ENCODE measurements at places on chromosomes 16 and 17. TPM values are rescaled to one million over a fixed set of nuclear protein-coding genes. Genes with fewer than 3 reads are reported as not detected.

The ZFHX3 gene
- total RNA-seq: 0.21 TPM

GRCh38 chr17:38794221-38794620 lies 5.1 kb downstream of the PIP4K2B start:
- no peak for DNase-seq

The KIF2B gene
- not detected for total RNA-seq

DNA sequence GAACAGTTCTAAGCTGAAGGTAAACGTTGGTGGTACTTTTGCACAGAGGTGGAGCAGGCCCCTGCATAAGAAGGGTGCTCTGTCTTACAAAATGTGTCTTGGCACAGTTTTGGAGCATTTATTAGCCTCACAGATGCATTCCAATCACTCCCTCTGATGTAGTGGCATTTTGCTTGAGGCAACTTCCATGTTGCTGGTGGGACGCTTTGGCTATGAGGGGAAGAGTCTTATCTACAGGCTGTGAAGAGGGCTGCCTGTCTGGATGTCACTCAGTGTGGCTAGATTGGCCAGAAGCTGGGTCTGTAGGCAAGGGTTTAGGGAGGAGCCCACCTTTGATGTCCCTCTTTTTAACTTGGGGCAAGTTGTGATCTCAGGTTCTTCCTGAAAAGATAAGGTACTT lies 2.6 kb upstream of the RARA start:
- DNase-seq: no peak

GRCh38 chr17:50337956-50338355 lies 8.0 kb upstream of the XYLT2 start:
- peak; percentile 52 for DNase-seq

The TPSAB1 gene
- total RNA-seq: not detected

- DNase-seq: peak; percentile 93
Measured at GRCh38 chr17:58338841-58339754, 10.5 kb upstream of the TSPOAP1 start.

DNA sequence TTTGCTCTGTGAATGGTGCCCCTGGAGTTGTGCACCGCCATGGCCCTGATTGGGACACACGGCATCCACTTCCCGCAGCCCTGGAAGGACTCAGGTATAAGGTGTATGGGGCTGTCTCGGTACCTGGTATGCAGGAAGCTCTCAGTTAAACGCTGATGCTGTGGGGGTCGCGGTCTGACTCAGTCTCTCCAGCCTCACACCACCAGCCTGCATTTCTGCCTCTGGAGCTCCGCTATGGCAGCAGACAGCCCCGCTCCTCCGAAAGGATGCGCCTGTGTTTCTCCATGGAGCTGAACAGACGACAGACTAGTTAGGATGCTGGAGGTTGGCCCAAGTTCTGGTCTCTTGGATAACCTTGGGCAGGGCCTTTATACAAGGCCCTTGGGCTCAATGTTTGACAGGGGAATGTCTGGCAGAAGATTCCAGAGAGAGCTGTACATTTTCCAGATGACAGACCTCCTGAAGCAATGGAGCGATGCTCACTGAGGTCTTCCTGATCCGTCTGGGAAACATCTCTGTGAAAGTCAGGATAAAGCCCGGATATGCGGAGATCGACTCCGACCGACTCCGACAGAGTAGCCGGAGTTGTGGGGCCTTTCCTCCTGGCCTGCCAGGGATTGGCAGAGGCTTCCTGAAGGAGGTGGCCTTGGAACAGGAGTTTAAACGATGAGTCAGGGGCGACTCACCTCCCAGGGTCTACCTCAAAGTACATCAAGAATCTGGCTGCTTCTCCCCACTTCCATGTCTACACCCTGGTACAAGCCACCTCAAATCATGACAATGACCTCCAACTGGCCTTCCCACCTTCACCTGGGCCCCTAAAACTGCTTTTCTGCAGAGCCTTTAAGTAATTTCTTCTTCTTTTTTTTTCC lies 21.9 kb upstream of the BCAR1 start:
- DNase-seq: no peak

DNA sequence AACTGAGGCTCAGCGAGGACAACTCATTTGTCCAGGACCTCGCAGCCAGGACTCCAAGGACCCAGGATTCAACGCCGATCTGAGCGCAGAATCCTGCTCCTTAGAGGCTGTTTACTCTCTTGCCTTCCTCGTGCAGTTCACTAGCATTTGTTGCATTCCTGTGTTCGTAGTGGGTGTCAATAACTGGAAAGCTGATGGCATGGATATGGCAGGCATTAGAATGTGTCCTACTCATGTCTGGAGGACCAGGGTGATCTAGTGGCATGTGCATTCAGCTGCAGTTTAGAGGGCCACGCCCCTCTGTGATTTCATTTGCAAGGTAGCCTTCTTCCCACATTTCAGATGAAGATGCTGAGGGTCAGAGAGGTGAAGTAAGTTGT lies 510 bp downstream of the CRISPLD2 start:
- DNase-seq: no peak

DNA sequence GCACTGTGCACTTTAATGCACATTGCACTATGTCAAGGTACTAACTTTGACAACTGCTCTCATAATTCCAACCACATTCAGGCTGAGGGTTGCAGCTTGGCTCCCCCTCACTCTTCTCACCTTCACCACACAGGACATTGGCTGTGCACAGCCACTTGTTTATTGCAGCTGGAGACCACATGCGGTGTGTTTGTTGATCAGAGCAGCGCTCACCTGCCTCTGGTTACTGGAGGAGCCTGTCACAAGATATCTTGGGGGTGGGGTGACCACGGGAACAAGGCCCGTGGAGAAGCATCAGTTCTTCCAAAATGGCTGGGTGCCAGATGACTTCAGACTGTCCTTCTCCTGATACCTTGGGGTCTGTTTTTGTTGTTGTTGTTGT lies 10.6 kb upstream of the CCL5 start:
- peak; percentile 60 for DNase-seq

The THRA gene
- total RNA-seq: 13.4 TPM

DNA sequence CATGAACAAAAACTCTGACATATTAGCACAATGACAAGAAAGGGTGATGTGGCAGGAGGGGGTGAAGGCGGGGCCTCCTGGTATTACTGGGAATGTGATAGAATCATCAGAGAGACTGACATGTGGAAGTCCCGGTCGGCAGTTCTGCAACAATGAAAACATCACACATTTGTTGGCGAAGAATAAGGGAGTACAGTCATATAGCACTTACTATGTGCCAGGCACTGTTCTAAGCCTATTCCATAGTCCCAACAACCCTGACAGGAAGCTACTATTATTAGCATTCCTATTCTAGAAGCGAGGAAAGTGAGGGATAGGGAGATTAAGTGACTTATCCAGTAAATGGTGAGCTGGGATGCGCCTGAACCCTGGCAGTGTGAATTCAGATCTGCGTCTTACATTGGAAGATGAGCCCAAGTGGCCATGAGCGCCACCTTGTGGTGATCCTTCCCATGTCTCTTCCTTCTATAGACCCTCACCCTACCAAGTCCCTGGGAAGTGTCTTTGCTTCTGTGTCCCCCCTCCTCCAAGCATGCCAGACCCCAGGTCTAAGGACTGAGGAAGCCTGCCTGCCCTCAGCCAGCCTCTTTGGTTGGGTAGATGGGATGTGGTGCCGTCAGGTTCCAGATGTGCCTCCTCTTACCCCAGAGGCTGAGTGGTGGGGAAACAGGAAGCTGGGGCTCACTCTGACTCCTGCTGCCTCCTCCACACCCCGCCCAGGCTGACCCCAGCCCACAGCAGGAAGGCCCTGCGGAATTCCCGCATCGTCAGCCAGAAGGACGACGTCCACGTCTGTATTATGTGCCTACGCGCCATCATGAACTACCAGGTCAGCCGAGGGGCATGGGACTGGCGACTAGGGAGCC lies 14.0 kb downstream of the FMNL1 start:
- peak; percentile 83 for DNase-seq

GRCh38 chr16:53465606-53466280 lies 31.5 kb downstream of the RBL2 start:
- DNase-seq: no peak

DNA sequence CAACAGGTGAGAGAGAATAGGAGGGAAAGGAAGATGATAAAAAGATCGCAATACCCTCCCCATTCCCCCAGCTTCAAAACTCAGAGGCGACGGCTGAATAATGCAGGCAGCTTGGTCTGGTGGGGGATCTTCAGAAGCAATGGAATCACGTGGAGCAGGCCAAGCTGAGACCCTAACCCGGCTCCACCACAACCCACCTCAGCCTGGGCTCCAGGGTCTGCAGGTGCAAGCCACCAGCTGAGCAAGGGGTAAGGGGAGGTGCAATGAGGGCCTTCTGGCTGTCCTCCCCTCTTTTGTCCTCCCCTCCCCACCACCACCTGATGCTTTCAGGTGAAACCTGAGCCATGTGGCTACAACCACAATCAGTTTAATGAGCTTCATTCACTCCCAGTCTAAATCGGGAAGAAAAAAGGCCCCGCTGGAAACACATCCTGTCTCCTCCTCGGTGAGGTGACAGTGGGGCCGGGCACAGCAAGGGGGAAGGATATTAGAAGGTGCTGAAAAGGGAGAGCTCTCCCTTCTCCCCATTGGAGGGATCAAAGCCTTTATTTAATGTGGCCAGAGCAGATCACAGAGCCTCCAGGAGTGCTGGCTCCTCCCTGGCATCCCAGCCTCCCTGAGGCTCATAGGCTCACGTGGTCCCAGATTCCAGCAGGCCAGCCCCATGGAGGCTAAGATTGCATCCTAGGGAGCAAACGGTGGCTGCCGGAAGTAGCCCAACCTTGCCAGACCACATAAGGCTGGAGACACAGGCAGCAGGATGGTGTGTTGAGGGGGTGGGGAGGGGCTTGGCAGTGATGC lies 261.0 kb downstream of the SOX9 start:
- no peak for DNase-seq

DNA sequence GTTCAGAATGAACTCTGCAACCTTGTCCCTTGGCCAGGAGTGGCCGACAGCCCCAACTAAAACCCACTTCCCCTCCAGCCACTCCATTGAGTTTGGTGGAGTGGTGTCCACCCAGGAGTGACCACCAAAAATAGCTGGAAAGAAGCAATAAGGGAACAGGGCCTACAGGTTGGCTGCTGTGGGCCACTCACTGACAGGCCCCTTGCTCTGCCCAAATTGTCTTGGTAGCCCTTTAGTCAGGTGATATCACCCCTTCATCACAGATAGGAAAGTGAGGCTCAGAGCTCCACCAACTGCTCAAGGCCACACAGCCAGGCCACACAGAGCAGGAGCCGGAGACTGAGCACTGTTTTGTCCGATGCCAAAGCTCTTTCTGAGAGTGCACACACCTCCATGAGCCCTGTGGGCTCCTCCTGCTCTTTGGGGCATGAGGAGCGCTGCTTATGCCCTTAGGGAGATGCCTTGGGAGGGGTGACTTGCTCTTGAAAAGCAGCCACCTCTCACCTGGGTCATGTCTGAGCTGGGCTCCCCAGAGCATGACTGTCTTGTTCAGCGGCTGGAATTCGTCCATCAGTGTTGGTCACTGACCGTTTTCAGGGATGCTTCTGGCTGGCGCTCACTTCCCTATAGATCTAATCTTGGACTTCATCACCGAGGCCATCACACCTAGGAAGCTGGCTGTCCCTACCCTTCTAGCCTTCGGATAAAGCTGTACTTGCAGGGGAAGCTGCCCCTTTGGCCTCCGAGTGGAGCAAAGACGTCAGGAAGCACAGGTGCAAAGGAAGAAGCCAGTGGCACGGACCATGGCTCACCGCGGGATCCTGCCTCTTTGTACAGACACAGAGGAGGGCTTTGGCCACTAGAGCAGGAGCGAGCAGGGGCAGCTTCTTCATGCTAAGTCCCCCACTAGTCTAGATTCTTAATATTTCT lies 186.0 kb upstream of the ZNF469 start:
- DNase-seq: no peak

The TBC1D28 gene
- not detected for total RNA-seq

The STH gene
- not detected for total RNA-seq

GRCh38 chr16:88826070-88826840 lies 14.5 kb upstream of the APRT start:
- DNase-seq: no peak

The CCL3 gene
- 981 TPM for total RNA-seq

- DNase-seq: no peak
Measured at GRCh38 chr16:76157629-76158028, 119.6 kb upstream of the CNTNAP4 start.

The TERB1 gene
- total RNA-seq: not detected

GRCh38 chr17:6374271-6374691 lies 60.6 kb downstream of the AIPL1 start:
- no peak for DNase-seq

DNA sequence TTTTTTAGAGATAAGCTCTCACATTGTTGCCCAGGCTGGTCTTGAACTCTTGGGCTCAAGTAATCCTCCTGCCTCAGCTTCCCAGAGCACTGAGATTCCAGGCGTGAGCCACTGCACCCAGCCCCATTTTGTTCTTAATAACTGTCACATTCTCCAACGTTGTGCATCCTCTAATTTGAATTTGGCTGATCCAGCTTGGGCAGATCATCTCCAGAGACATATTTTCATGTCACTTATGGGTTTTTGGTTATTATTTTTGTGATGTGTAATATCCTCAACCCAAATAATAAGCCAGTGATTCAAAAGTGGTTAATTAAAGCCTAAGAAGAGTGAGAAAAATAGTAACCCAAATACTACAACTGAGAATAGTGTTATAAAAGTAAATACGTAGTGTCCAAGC lies 16.2 kb upstream of the COL1A1 start:
- DNase-seq: no peak

DNA sequence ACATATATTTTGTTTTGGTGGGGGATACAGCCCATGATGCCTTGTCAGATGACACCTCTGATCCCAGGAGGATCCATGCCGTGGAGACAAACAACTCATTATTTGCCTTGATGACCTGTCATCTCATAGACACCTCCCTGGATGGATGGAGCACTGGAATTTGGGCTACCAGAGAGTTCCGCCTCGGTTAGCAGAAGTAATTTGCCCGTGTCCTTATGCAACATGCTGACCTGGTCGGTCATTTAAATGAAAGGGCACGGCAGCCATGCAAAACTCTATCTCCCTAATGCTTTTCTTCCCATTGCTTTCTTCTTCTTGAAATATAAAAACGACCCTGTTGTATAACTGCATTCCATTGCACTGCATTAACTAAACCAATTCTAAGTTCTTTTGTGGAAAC lies 145.3 kb downstream of the GRIN2A start:
- no peak for DNase-seq

- DNase-seq: peak; percentile 55
Measured at GRCh38 chr17:77409282-77410161, 268.8 kb downstream of the SEC14L1 start.

DNA sequence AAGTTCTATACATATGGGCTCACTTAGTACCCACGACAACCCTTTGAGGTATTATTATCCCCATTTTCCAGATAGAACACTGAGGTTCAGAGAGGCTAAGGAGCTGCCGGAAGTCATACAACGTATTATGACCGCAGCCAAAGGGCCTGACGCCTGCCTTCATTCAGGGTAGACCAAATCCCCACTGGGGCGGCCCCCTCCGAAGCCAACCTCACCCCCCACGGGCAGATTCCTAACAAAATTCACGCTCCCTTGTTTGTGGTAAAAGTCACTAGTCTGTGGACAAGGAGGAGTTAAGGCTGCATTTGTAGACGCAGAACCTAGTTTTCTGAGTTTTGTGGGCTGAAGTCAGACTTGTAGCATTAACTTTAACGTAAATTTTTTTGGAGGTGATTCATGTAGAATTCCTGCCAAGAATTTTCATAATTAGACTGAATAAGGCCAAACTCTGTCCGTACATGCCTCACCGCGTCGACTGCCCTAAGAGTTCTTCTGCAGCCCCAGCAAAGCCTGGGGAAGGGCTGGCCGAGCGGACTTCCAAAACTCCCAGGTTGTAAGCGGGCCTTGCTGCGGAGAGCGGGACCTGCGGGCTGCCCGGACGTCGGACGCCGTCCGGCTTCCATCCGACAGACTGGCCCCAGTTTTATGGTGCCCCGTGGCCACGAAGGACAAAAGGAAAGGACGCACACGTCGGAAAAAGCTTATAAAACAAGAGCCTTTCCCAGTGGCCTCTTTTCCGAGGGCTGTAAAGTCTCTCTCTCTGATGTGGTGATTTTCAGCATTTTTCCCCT lies 75.7 kb downstream of the NXN start:
- no peak for DNase-seq

All from activated CD4-positive, alpha-beta memory T cell treated with anti-CD3 and anti-CD28 coated beads for 36 hours (primary cell).